D721Med (cell line): ENCODE measurements at places on chromosomes 2 and 18.

DNA sequence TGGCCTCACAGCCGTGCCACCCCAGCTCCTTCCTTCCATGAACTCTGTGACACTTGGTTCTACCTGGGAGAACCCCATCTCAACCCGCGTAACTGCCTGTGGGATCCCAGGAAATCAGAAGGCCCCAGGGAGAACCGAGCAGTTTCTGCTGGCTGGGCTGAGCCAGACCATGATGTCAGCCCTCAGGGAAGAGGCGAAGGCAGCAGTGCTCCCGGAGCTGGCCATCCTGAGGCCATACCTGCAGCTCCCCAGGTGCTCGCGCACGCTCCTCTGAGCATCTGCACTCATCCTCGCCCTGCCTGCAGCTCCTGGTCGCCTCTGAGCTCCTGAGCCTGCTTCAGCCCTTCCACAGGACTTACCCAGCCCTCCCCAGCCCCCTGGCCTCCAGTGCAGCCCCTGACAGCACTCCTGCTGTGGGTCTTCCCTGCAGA is 186.1 kb downstream of the SEPTIN10 start:
- no peak for DNase-seq

GRCh38 chr2:239608723-239609122 is 207.9 kb upstream of the HDAC4 start:
- DNase-seq = no peak

DNA sequence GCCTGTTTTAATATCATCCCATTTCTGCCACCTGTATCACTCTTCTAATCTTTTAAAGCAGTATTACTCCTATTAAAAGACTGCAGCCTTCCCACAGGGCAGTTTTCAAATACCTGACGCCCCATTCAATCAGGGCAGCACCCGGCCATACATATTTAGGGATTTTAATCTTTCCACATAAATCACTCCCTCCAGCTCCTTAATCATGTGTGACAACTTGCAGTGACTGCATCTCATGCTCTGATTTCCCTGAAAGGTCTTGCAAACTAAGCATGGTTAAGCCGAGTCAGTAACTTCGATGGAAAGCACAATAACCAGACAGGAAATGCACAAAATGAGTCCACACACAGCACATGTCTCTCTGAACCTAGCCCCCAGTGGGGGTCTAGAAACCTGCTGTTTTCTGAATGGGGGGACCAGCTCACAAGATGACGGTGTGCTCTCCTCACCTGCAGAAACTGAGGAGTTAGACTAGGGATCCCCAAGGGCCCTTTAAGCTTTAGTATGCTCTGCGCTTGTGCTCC is 116.9 kb upstream of the CREB1 start:
- DNase-seq = no peak

- no peak for DNase-seq
Observed at GRCh38 chr2:197308585-197308984, 2.0 kb downstream of the ANKRD44 start.

- no peak for DNase-seq
Observed at GRCh38 chr2:212770240-212770639, 231.6 kb upstream of the ERBB4 start.

DNA sequence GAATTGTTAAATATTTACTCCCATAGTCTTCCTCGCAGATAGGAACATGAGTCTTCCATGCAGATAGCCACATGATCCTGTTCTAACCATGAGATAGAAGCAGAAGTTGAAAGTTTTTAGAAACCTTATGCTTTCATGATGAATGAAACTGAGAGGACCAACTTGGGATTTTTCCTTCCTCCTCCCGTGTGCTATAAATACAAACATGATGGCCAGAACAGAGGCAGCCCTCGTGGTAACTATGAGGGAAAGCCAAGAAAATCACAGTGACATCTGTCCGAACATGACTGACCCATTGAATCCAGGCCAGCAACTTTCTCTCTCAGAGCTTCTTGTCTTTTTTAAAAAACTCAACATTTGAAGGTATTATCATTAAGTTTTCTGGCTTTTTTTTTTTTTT is 78.5 kb downstream of the ACAA2 start:
- no peak for DNase-seq

DNA sequence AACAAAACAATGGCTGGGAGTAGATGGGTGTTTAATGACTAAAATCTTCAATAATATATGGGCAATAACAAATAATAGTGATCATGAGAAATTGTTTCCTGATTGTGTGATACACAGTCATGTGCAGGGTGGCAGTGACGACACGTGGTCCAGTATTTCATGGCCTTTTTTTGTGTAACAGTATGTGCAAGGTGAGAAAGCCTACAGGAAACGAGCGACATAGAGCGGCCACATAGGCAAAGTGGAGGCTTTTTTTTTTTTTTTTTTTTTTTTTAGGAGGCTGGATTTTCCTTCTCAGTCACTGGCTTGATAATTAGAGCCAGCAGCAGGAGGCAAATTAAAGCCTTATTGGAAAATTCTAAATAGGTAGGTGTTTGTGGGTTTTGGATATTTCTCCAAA is 123.7 kb downstream of the MYO3B start:
- no peak for DNase-seq

DNA sequence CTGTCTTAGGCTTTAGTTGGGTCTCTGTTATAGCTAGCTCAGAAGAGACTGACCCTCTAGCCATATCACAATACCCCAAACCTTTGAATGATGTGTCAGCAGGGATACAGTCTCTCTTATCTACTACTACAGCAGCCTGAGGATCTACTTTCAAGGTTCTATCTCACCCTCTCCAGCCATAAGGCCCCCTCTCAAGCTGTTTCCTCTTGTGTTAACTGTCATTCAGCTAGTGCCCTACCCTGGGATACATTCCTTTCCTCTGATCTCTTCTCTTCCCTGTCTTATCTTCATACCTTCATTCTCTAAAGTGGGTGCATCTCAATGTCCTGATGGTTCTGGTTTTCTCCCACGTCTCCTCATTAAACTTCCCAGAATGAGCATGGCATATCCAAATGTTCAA is 434.7 kb downstream of the NRXN1 start:
- DNase-seq = no peak

GRCh38 chr2:151730262-151730975 is 3.9 kb downstream of the NEB start:
- no peak for DNase-seq

DNA sequence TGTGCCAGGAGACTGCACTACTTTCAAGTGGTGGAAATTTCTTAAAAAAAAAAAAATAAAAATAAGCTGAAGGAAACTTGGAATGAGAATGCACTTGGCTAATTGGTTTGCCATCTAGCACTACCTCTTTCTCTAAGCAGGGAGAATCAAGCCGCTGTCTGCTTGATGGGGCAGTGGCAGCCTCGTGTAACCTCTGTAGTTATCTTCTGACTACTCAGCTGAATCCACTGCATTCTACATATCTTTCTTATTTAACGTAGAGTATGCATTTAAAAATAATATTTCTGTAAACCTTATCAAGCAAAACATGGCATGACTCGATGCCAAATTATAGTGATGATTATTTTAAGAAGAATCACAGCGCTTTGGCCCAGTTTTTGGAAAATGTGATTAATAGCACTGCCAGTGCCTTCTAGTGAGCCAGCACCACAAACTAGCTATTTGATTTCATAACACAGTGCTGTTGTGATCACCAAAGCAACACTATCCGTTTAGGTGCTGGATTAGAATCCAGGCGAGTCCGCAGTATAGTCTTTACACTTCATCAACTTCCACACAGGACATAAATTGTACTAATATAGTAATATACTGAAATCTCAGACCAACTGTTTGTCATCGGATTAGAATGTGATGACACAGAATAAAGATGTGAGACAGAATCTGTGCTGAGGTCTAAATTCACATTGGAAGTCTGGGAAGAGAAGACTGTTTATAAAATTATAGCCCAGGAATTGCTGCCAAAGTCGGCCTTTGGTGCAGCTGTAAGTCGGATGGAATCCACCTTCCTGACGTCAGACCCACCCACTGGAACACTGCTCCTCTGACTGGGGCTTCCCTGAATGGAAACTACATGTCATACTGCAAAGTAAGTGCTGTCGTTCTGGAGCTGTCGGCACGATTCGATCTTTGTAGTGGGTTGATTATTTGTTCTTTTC is 136.5 kb upstream of the ETAA1 start:
- DNase-seq = no peak

- DNase-seq = no peak
Observed at GRCh38 chr18:24930478-24930877, 421.5 kb downstream of the ZNF521 start.

GRCh38 chr18:48973731-48974130 is 23.0 kb upstream of the SMAD7 start:
- DNase-seq = no peak

DNA sequence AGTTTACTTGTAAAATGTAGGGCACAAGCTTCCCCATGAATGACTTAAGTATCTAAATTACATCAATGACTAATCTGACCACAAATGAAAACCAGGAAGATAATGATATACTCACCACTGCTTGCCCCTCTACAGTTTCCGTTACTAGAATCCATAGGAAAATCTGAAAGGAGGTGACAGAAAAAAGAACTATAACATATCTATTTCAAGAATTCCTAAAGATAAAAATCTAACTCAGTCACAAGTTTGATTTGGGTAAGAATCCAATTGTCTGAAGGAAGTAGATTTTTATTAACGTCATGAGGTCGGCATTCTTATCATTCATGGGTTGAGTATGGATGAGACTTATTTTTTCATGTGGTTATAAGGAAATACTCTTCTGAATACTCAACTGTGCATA is 7.8 kb downstream of the FRZB start:
- no peak for DNase-seq

GRCh38 chr2:883260-883802 is 67.3 kb upstream of the SNTG2 start:
- DNase-seq = no peak

GRCh38 chr18:78711316-78711715 is 268.3 kb upstream of the SALL3 start:
- DNase-seq = no peak

GRCh38 chr2:176131848-176132158 is 2.3 kb downstream of the HOXD8 start:
- no peak for DNase-seq

DNA sequence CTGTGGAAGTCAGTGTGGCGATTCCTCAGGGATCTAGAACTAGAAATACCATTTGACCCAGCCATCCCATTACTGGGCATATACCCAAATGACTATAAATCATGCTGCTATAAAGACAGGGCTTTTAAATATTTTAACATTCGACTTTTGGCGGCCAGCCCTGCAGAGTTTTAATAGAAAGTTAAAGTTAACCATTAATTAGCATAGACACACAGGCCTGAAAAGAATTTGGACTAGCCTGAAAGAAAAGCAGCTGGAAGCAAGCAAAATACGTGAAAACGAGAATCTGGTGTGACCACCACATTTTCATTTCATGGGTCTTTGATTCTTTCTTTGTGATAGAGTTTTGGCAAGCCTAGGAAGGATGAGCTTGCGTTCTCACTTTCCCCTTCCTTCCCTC is 184.0 kb downstream of the SCG2 start:
- no peak for DNase-seq
